ENCODE measurements at places on chromosomes 2 and 18.

DNA sequence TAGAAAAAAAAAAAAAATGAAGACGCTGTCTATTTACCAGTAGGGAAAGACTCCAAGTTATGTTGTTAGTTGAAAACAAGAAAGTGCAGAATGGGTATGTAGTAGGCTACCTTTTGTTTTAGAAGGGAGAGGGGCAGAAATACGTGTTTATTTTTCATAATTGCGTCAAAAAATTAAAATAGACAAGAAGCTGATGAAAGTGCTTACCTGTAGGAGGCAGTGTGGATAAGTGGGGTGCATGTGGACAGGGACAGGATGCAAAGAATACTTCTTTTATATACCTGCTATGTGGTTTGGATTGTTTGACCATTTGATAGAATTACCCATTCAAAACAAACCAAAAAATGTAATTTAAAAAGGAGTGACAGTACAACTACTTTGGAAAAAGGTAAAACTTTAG, 3.0 kb upstream of the GCG start:
- no peak for DNase-seq

- DNase-seq: no peak
These were observed 129.5 kb downstream of the RND3 start for GRCh38 chr2:150357770-150358467.

DNA sequence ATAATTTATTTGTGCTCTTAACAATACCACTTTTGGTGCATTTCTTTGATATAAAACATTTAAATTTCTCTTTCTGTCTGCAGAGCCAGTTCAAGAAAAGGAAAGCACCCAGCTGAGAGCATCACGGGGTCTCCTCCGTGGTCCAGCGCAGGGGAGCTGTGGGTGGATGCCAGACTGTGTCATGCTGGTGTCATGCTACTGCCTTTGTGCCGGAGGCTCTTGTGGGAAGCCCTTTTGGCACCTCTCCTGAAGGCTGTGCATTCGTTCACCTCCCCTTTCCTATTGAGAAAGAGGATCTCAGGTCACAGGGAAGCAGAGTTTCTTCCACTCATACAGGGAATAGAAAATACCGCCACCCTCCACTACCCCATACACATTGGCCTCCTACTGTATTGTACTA, 450.4 kb downstream of the GALR1 start:
- no peak for DNase-seq

DNA sequence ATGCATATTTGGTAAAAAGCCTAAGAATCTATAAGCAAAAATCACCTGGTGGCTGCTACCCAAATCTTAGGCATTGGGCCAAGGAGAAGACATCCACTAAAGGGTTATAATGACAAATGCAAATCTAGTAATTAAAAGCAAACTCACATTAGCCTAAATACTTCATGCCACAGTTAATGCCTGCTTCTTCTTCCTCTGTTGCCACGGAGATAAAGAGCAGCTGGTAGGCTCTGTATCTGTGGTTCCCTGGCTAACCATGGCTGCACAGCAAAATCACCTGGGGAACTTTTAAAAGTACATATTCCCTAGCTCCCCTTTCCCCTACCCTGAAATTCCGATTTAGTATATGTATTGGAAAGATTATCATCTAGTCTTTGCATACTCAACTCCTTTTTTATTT, 114.3 kb downstream of the LNPK start:
- DNase-seq: no peak

- no peak for DNase-seq
These were observed 10.0 kb upstream of the VPS54 start for GRCh38 chr2:64029116-64029665.
